Natural killer cell (primary cell): ENCODE measurements at places on chromosomes 1 and 21. TPM values are rescaled to one million over a fixed set of nuclear protein-coding genes. Genes with fewer than 3 reads are reported as not detected.

Gene PROK1
- not detected for total RNA-seq

Gene ADARB1
- 28.0 TPM for total RNA-seq

Gene SPATA21
- 0.36 TPM for total RNA-seq

Gene TRIM58
- total RNA-seq, result 0.50 TPM

Gene TLR5
- 0.24 TPM for total RNA-seq

Gene FCRL4
- total RNA-seq, result not detected

Gene SPRTN
- 42.6 TPM for total RNA-seq

Gene AADACL4
- not detected for total RNA-seq

Gene PER3
- 19.2 TPM for total RNA-seq

Gene AKR7A3
- 1.1 TPM for total RNA-seq

Gene HEYL
- not detected for total RNA-seq

Gene GBP6
- 0.39 TPM for total RNA-seq

Gene C1orf141
- total RNA-seq, result not detected

Gene CNKSR1
- 1.0 TPM for total RNA-seq

Gene FLG2
- not detected for total RNA-seq

Gene NOS1AP
- total RNA-seq, result 0.20 TPM

Gene TFF2
- not detected for total RNA-seq

Gene PGLYRP3
- total RNA-seq, result not detected

Gene L1TD1
- total RNA-seq, result 0.35 TPM

Gene IL20
- total RNA-seq, result not detected

Gene S100A14
- total RNA-seq, result not detected

Gene OR2T35
- not detected for total RNA-seq

Gene ALG14
- total RNA-seq, result 2.3 TPM

Gene DYNLT4
- 0.96 TPM for total RNA-seq

Gene SPOCD1
- not detected for total RNA-seq

Gene ECM1
- total RNA-seq, result 0.43 TPM

Gene B3GALT5
- not detected for total RNA-seq

Gene EFNA3
- total RNA-seq, result 0.68 TPM

Gene XCL2
- 92.9 TPM for total RNA-seq

Gene TSPEAR
- total RNA-seq, result not detected

Gene LPAR3
- not detected for total RNA-seq

Gene FAM72C
- 0.19 TPM for total RNA-seq

Gene GPR3
- 0.60 TPM for total RNA-seq

Gene AQP10
- total RNA-seq, result not detected

Gene CLSTN1
- 83.1 TPM for total RNA-seq
